ENCODE measurements at places on chromosomes 11 and 22. TPM values are rescaled to one million over a fixed set of nuclear protein-coding genes. Genes with fewer than 3 reads are reported as not detected.

DNA sequence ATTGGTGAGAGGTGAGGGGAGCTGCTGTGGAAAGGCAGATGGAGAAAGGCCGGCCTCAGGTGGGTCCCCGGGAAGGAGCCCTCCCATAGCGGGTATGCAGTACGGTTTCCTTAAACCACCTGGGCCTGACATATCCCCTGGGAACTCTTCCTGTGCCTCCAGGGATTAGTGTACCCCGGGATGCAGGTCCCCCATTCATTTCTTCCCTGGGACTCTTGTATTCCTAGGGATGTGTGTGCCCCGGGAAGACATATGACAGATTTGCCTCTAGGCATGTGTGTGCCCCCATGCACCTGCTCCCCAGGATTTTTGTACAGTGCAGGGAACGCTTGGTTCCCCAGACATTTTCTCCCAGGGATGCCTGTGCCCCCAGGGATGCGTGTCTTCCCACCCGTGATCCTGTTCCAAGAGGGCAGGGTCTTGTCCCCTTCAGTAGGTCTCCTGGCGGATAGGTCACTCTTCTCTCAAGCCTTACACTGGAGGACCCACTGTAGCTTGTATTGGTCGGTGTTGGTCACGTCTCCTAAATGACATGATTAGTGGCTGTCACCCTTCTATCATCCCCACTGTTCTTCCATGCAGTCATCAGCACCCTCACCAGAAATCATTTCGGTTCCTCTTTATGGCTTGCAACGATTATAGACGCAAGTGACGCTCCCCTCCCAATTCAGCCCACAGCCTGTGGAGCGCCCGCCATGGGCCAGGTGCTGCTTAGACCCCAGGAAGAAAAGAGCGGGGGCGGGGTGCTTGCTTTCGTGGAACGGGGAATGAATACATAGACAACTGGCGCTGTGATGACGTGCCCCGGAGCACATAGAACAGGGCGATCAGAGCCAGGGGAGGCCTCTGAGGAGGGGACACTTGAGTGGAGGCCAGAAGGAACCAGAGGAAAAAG, 1.3 kb downstream of the PARVB start:
- DNase-seq: peak; percentile 75

DNA sequence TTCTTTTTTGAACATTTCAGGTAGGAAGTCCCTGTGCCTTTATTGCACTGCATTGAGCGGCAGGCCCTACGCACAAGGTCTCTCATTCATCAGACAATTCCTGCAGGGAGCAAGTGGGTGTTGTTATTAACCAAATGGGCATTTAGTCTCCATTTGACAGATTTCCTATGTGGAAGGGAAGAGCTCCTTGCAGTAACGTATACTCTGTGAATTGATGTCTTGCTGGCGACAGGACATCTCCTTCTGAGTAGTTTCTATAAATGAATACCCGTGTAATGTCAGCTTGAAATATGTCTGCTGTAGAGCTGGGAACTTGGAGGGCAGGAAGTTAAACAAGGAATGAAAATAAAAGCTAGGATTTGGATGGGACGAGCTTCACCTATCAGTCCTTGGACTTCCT, 3.7 kb downstream of the OR5B21 start:
- DNase-seq: no peak

Gene PPP6R2
- 36.2 TPM for polyA plus RNA-seq

DNA sequence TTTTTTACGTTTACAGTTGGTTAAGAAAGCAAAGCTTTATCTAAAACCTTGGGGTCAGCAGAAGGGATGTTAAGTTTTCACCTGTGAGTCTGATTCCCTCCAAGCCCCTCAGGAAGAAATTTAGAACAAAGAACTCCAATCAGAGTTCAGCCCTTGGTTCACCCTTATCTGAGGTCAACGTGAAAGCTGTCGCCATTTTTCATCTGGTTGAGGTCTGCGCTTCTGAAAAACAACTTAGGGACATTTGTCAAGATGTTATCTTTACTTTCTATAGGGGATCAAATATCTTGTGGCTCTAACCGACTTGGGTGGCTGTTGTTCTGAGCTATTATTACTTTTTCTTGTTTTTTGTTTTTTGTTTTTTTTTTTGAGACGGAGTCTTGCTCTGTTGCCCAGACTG, 30.0 kb downstream of the RGL4 start:
- no peak for DNase-seq

DNA sequence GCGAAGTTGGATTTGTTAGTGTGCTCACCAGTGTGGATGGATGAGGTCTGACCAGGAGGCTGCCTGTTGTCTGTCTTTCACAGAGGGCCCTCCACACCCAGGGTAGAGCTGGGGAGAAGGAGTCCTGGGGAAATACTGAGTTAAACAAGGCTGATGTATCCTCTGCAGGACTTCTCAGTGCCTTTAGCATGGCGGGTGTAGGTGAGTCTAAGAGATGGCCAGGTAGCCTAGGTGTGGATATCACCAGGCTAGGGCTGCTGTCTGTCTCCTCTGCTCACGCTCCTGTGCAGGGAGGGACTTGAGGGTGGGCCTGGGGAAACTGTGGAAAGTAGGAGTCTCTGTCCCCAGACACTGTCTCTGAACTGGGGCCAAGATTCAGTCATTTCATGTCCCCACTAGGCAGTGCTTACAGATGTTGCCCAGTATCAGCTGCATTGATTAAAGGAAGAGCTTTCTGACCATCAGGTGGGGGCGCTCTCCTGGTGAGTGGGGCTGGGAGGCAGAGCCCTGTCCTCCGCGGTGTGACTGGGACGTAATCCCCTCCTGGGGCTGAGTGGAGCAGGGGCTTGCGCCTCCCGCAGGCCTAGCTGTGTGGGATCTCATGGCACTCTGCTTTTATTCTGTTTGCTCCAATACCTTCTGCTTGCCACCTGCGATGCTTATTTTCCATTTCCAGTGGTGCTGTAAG, 35.5 kb upstream of the CCDC188 start:
- no peak for DNase-seq

All from right cardiac atrium (tissue), 5 donors.